Colonic mucosa (tissue), 4 donors: ENCODE measurements at places on chromosomes 12 and 14. TPM values are rescaled to one million over a fixed set of nuclear protein-coding genes. Genes with fewer than 3 reads are reported as not detected.

DNA sequence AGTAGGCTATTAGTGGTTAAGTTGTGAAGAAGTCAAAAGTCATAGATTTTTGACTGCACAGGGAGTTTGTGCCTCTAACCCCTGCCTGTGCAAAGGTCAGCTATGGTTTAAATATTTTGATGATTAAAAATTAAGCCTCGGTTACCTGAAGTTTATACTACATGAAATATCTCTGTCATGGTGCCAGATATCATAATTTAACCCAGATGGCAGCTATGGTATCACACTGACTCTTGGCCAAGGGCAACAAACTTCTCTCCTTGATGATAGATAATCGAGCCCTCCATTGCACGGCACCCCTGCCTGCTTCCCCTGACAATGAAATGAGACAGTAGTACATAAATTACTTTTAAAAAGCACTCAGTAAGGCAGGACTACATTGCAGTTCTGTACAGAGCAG lies 80.8 kb downstream of the SLC35F4 start:
- no peak overlapping the region for H3K27ac ChIP-seq
- H3K4me1 ChIP-seq = no peaks in the 10 kb centered on the region
- H3K4me3 ChIP-seq = no peak overlapping the region
- H3K27me3 ChIP-seq = no peaks in the 10 kb centered on the region

DNA sequence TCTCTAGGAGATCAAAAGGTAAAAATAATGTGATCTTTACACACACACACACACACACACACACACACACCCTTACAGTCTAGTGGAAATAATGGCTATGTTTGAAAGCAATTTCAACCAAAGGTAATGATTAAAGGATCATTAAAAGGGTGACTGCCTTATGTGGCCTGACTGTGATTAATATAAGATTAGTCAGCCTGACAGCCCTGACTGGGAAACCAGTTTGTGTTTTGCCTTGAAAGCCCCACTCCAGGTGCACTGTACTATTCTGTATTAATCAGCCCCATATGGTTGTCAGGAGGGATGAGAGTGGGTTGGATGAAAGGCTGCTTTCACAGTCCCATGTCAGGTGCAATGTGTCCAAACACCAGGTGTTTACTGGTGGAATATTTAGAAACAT lies 10.5 kb downstream of the RASSF9 start:
- no peak for DNase-seq
- no peak overlapping the region for H3K4me3 ChIP-seq
- no peaks in the 10 kb centered on the region for H3K27me3 ChIP-seq
- H3K4me1 ChIP-seq = no peaks in the 10 kb centered on the region
- no peaks in the 10 kb centered on the region for H3K36me3 ChIP-seq
- no peak overlapping the region for H3K27ac ChIP-seq

GRCh38 chr12:130138478-130138877 lies 23.8 kb upstream of the FZD10 start:
- no peak for DNase-seq
- H3K27ac ChIP-seq = no peak overlapping the region
- no peaks in the 10 kb centered on the region for H3K4me1 ChIP-seq
- no peaks in the 10 kb centered on the region for H3K27me3 ChIP-seq
- H3K4me3 ChIP-seq = no peak overlapping the region

GRCh38 chr12:66187036-66187435 lies 2.0 kb upstream of the IRAK3 start:
- no peaks in the 10 kb centered on the region for H3K36me3 ChIP-seq
- peaks cover 3% of the 10 kb centered on the region for H3K4me1 ChIP-seq
- H3K27me3 ChIP-seq = no peaks in the 10 kb centered on the region
- H3K4me3 ChIP-seq = no peak overlapping the region
- DNase-seq = no peak

Gene CD4
- total RNA-seq = 13.4 TPM
